Stimulated activated CD4-positive, alpha-beta T cell treated with anti-CD3 and anti-CD28 coated beads, Interleukin-1b, Interleukin-23, amount 100 ng/mL, for 4 hours (primary cell): ENCODE measurements at places on chromosomes 5 and 9.

DNA sequence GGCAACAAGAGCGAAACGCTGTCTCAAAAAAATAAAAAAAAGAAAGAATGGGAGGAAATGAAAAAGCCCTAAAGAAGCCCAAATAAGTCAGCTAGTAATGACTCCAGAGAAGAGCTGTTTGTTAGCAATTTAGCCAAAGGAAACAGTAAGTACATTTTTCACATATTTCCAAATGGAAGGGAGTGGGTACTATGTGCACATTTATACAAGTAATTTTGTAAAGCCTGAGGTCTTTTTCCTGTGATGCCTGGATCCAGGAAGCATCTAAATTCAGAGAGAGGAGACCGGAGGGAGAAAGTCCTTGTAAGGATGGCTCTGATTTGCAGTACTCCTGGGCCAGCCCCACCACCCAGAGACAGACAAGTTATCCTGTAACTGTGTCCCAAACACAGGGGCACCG is 14.7 kb downstream of the FBP1 start:
- DNase-seq, result no peak

- no peak for DNase-seq
These were observed 14.6 kb downstream of the NREP start for GRCh38 chr5:111742177-111742994.

DNA sequence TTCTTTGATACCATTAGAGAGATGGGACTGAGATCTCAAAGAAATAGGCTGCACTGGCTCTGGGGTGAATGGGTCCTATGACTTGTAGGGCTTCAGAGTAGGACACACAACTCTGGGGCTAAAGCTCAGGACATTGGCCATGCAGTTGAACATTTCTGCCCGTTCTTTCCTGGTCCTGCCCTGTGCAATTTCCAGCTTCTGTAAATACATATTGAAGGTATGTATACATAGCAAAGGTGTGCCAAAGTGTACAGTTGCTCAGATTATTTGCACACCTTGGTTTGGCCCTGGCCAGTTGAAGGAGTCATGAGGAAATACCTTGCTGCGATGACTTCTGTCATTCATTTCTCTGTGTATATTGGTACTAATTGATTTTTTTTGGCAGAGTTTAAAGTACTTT is 52.8 kb upstream of the TAF11L2 start:
- no peak for DNase-seq

DNA sequence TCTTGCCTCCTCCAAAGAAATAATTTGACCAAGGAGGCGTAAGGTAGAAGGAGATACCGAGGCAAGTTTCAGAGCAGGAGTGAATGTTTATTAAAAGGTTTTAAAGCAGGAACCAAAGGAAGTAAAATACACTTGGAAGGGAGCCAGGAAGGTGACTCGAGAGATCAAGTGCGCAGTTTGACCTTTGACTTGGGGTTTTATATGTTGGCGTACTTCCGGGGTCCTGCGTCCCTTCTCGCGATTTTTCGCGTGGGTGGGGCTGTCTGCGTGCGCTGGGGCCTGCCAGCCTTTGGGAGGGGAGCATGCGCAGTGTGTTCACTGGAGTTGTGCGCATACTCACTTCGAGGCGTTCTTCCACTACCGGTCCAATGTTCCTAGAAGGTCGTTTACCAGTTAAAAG is 166.0 kb upstream of the IRX2 start:
- DNase-seq, result no peak

GRCh38 chr9:4073371-4073770 is 226.5 kb downstream of the GLIS3 start:
- DNase-seq, result no peak

GRCh38 chr9:1320607-1321195 is 270.5 kb downstream of the DMRT2 start:
- DNase-seq, result no peak
